ENCODE measurements at places on chromosomes 5 and 9.

- DNase-seq = no peak
Observed at GRCh38 chr9:4661611-4662010, 483 bp upstream of the PLPP6 start.

- DNase-seq = peak; percentile 38
Observed at GRCh38 chr5:141783005-141783946, 94.9 kb downstream of the PCDH1 start.

DNA sequence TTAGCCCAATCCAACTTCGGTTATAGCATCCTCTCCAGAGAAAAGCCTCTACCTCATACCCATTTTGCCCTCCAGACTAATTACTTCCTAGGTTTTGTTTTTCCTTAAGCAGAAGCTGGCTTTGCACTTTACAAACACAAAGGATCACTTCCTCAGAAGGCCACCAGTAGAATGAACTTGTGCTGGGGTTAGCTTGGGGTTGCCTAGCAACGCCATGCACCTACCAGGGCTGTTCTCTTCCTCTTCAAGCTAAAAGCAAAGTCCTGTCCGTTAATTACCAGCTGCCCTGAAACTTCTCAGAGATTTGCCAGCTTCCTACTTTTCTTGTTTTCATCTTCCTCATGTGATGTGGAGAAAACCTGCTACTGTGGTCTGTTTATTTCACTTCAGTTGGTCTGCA lies 132.0 kb upstream of the WWC1 start:
- no peak for DNase-seq

- DNase-seq = no peak
Observed at GRCh38 chr9:90140131-90140818, 502.3 kb downstream of the DIRAS2 start.

- DNase-seq = no peak
Observed at GRCh38 chr5:98031926-98032325, 741.5 kb upstream of the RGMB start.

DNA sequence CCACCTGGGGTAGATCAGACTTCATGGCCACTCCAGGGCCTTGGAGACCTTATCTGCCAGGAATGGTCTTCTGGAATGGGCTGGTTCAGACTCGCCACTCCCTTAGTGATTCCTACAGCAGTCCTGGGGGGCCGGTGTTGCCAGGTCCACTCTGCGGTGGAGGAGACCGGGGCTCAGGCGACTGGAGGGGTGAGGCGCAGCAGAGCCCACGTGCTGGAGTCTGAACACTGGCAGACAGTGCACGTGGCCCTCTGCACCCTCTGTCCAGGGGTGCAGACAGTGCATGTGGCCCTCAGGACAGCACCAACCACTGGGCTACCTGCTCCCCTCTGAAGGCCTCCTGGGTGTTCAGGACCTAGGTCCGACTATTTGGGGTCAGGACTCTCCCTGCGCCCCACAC lies 94.8 kb upstream of the PHYKPL start:
- DNase-seq = no peak

- no peak for DNase-seq
Observed at GRCh38 chr5:16695779-16696178, 79.0 kb upstream of the RETREG1 start.

DNA sequence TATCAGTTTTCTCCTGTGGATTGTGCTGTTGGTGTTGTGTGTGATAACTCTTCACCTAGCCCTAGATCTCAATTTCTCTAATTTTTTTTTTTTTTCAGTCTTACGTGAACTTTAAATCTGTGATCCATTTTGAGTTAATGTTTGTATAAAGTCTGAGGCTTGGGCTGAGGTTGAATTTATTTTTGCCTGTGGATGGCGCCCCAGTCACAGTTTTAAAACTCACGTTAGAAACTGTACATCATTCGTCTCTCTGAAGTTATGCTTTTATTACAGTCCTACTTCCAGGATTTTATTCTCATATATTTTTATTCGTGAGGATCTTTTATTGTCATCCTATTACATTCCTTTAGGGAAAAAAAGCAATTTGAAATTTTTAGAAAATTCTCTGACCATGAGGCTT lies 103.1 kb downstream of the EHMT1 start:
- no peak for DNase-seq

DNA sequence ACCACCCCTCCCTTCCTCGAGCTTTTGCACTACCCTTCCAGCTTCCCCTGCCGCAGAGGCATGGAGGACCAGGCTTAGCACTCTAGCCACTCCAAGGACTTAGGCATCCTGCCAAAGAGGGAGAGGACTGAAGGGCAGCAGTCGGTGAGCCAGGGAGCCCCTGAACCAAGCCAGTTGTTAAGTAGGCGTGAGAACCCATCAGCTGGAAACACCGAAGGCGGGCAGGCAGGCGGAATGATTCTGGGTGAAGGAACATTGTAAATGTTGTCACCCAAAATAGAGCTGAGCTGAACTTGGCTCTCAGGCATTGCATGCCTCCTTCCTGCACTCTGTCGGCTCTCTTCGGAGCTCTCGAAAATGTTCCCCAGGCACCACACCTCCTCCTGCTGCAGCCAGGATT lies 42.8 kb downstream of the NRG2 start:
- DNase-seq = no peak

GRCh38 chr9:16329671-16330113 lies 540.8 kb downstream of the BNC2 start:
- DNase-seq = no peak

DNA sequence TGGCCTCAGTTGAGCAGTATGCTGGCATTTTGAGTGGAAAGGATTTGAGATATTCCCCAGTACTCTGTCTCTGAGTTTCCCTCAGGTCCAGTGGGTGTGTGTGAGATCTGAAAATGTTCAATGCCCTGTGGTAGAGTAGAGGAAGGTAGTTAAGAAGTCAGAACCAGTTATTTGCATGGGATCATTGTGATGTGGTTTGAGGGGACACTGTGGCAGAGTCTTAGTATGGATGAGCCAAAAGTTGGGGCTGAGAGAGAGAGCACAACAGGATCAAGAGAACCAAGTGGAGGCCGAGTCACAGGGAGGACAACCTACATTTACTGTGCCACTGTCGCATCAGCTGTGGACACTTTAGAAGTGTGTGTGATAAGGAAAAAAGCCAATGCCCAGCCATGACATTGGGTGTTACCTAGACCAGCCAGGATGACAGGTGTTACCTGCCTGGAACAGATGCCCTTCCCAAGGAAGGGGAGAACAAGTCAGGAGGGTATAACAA lies 128.9 kb upstream of the IL12B start:
- DNase-seq = no peak

DNA sequence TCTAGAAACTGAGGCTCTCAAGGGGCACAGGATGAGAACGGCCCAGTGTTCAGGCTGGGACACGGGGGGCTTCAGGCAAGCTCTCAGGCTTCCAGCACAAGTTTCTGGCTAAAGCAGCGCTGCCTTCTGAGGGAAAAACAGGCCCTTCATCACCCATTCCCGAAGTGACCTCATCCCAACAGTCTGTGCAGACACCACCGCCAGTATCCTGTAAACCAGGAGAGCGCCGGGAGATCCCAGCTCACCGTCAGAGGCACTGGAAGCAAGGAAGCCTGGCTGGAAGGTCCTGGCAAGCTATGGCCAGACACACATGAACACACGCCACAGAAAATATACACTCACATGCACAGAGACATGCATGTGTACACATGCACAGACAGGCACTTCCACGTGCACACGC lies 8.8 kb downstream of the SLC12A7 start:
- no peak for DNase-seq

DNA sequence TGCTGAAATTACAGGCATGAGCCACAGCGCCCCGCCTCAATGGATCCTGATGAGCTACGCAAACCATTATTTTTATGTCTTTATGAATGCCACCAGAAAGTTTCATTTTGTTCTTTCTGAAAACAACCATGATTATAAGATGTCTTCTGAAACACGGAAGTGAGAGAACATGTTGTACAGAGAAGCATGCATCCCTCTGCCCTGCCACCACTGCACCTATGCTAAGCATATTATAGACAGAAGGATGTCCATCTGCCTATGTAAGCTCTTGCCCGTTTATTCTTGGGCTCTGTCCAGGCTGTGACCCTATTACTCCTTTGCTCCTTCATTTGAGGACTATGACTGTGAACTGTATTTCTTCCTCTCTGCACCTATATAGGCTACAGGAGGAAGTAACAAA lies 74.3 kb downstream of the GRAMD2B start:
- DNase-seq = peak; percentile 41

- DNase-seq = no peak
Observed at GRCh38 chr5:74993743-74994142, 58.6 kb downstream of the GCNT4 start.

- peak; percentile 53 for DNase-seq
Observed at GRCh38 chr5:10621832-10622231, 58.0 kb downstream of the ANKRD33B start.

- DNase-seq = no peak
Observed at GRCh38 chr9:113941056-113941455, 64.9 kb downstream of the ZNF618 start.

- no peak for DNase-seq
Observed at GRCh38 chr9:84916769-84917168, 247.2 kb downstream of the NTRK2 start.

GRCh38 chr5:162243651-162244050 lies 176.1 kb downstream of the GABRG2 start:
- DNase-seq = no peak

DNA sequence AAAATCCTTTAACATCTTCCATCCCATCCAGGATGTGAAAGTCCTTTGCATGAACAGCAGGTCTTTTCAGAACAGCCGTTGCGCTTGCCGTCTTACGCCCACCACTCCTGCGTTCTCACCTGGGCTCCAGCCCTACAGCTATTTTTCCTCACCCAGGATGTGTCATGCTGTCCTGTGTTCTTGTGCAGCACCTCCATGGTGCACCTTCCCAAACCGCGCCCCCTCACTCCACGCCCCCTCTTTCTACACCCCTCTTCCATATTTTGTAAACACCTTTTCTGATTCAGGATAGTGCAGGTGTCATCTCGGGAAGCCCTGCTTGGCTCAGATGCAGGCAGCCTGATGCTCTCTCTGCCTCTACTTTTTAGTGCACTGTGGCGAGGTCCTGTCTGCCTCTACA lies 18.4 kb downstream of the CAMK4 start:
- no peak for DNase-seq

DNA sequence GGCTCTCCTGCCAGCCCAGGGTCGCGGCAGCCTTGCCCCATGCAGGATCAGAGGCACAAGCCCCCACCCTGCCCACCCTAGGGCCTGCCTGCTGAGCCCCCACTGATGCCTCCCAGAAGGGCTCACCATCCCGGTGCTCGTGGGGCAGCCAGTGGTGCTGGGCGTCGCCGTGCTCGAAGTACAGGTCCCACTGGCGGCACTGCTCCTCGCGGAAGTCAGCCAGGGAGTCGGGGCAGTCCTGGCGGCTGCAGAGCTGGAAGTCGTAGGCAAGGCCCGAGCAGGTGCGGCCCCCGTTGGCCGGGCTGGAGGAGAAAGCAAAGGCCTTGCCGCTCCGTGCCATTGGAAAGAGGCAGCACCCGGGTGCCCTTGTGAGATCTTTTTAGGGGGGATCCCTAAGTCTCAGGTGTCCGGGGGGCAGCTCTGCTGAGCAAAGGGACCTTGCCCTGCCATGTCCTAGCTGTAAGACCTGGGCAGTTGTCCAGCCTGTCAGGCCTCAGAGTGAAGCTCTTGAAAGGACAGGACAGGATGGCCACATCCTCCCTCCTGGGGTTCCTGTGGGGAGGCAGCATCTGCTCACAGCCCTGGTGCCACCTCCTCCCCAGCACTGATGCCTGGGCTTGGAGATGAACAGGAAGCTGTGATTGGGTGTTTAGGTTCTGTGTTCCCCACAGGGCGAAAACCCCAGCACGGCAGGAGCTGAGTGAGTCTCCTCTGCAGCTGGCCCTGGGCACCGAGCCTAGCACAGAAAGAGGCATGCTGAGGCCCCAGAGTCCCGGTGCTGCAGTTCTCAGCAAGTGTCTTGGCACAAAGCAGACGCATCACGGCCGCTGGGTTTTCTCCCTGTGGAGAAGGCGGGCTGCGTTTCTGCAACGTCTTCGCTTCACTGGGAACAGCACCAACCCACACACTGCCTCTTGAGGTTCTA lies 77.7 kb downstream of the ZNF354C start:
- DNase-seq = no peak

DNA sequence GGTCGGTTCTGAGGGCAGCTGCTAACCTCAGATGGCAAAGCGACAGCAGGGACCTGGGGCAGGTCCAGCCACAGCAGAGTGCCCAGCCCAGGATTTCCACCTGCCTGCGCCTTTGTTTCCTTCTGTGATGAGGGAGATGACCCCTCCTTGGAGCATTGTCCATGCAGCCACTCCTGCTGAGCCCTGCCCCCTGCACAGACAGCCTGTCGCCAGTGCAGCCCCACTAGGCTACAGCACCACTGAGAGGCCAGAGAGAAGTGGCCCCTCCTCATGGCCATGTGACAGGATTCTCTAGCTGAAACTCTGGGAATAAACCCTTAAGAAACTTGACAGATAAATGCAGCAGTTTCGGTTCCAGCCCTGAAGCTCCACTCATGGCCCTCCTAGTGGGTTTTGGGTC lies 10.5 kb upstream of the MRNIP start:
- DNase-seq = no peak

GRCh38 chr5:168295574-168296201 lies 4.2 kb downstream of the WWC1 start:
- DNase-seq = no peak
